ENCODE measurements at places on chromosomes 2 and 18. TPM values are rescaled to one million over a fixed set of nuclear protein-coding genes. Genes with fewer than 3 reads are reported as not detected.

DNA sequence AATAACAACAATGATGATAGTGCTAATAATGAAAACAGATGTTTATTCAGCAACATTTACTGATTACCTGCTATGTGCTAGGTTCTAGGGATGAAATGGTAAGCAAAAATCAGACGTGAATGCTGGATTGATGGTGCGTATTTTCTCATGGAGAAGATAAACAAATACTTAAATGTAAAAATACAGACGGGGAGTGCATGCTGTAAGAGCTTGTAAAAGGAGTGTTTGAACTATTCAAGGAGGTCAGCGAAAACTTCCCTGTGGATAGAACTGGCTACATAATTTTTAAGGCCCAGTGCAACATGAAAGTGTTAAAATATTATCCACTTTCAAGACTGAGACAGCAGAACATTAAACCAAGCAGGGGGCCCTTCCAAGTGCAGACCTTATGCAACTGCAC lies 22.1 kb downstream of the MTX2 start:
- H3K27ac ChIP-seq: peak overlapping the region; percentile 7
- H3K27me3 ChIP-seq: no peaks in the 10 kb centered on the region
- H3K4me3 ChIP-seq: no peak overlapping the region
- H3K4me1 ChIP-seq: peaks cover 34% of the 10 kb centered on the region
- no peak for DNase-seq

- H3K4me1 ChIP-seq: no peaks in the 10 kb centered on the region
- H3K4me3 ChIP-seq: no peak overlapping the region
- no peak overlapping the region for H3K27ac ChIP-seq
- H3K36me3 ChIP-seq: no peaks in the 10 kb centered on the region
- no peak for DNase-seq
- no peaks in the 10 kb centered on the region for H3K27me3 ChIP-seq
Measured at GRCh38 chr2:140804700-140805260, 1326.0 kb downstream of the LRP1B start.

GRCh38 chr2:241315879-241316631 lies at the start of gene SEPTIN2:
Gene SEPTIN2 (plus strand): TSS chr2:241315925. CDS start chr2:241324233, 8,308 bp downstream.
- no peaks in the 10 kb centered on the region for H3K27me3 ChIP-seq
- peaks cover 37% of the 10 kb centered on the region for H3K36me3 ChIP-seq
- peak; percentile 84 for DNase-seq
- H3K4me1 ChIP-seq: peaks cover 71% of the 10 kb centered on the region

DNA sequence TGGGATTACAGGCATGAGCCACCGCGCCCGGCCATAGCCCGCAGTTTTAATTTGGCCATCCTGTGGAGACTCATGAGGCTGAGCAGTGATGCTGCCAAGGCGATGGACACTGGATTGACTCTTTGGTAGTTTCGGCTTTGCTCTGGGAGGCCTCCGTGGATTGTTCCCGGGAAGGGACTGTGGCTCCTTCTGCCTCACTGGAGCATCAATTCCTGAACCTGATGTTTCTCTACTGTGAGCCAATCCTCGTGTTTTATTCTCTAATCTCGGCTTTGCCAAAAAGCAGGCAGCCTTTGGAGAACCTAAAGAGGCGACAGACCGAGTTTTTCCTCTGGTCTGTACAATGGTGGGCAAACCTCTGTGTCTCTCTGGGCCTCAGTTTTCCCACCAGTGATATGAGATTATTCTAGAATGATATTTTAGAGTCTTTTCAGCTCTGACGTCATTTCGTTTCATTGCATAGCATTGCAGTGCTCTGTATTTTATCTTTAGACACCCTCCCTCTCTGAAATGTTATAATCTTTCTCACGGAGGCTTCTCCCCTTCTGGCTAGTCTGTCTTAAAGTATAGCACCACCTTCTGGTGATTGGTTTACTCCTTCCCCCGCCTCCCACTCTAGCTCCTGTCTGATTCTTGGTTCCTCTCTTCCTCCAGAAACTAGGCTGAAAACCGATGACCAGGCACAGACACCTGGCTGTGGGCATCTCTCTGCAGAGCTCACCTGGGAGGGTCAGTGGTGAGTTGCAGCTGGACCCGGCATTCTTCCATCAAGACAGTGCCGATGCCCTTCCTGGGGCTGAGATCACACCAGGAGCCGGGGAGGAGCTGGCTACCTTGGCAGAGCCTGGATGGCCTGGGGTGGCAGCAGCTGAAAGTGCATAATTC lies 341.3 kb downstream of the MYCN start:
- peak; percentile 16 for DNase-seq
- no peaks in the 10 kb centered on the region for H3K27me3 ChIP-seq
- H3K36me3 ChIP-seq: no peaks in the 10 kb centered on the region

GRCh38 chr2:182166406-182166805 lies 180.8 kb downstream of the PPP1R1C start:
- H3K4me1 ChIP-seq: no peaks in the 10 kb centered on the region
- H3K27me3 ChIP-seq: peaks cover 4% of the 10 kb centered on the region
- H3K36me3 ChIP-seq: no peaks in the 10 kb centered on the region
- no peak for DNase-seq

GRCh38 chr2:186044761-186045160 lies 306.2 kb downstream of the FSIP2 start:
- no peak for DNase-seq
- no peak overlapping the region for H3K4me3 ChIP-seq

DNA sequence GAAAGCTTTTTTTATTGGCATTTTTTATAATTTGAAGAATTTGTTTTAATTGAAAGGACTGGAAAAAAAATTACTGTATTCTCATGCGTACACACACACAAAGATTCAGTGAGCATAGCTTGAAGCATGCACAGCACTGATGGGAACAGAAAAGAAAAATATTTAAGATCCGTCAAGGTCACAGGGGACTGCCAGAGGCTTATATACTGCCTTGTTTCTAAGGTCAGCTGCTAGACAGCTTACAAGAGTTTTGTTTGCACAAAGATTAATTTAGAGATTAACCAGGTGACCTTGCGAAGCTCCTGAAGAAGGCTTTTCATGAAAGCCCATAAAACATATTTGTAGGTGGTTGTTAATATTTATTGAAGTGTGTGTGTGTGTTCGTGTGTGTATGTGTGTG lies 396.3 kb downstream of the TRIB2 start:
- no peaks in the 10 kb centered on the region for H3K36me3 ChIP-seq
- H3K27me3 ChIP-seq: peaks cover 26% of the 10 kb centered on the region
- H3K4me3 ChIP-seq: no peak overlapping the region
- no peak overlapping the region for H3K27ac ChIP-seq
- DNase-seq: no peak
- H3K4me1 ChIP-seq: no peaks in the 10 kb centered on the region

GRCh38 chr18:56451188-56451587 lies 187.2 kb downstream of the TXNL1 start:
- no peaks in the 10 kb centered on the region for H3K4me1 ChIP-seq
- no peak for DNase-seq
- H3K4me3 ChIP-seq: no peak overlapping the region
- H3K27me3 ChIP-seq: peaks cover 2% of the 10 kb centered on the region
- H3K36me3 ChIP-seq: no peaks in the 10 kb centered on the region

DNA sequence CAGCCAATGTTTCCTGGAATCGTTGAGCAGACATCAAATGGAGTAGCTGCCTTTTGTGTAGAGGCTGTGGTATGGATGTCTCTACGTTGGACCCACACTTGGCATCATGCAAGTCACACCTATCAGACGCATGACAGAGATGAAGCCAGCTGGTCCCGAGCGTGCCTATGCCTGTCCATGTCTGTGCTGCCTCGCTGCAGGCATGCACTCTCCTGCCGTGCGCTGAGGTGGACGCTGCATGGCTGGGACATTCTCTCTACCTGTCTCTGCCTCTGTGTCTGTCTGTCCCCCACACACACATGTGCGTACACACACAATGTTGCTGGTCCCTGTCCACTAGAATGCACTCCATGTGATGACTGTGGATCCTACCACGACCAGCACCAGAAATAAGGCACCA lies 514.2 kb upstream of the MYT1L start:
- DNase-seq: no peak
- H3K36me3 ChIP-seq: no peaks in the 10 kb centered on the region
- H3K27me3 ChIP-seq: no peaks in the 10 kb centered on the region
- H3K4me3 ChIP-seq: no peak overlapping the region
- H3K4me1 ChIP-seq: no peaks in the 10 kb centered on the region

DNA sequence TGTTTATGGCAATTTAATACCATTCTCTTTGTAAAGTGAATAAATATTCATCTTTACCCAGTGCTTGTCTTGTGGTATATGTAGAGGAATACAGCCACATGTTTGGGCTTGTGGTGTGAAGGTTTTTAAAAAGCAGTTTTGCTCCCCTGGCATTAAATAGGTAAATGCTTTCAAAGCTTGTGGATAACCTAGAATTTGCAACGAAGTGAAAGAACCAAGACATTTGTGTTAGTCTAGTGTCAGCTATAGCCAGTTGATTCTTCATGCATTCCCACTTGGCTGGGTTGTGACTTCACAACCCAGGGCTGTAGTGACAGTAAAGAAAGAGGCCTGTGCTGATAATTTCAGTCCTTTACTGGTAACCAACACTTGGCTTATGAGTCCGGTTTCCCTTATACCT lies 32.9 kb upstream of the TOGARAM2 start:
- DNase-seq: no peak
- H3K27ac ChIP-seq: no peak overlapping the region
- no peak overlapping the region for H3K4me3 ChIP-seq
- no peaks in the 10 kb centered on the region for H3K27me3 ChIP-seq

- H3K27ac ChIP-seq: no peak overlapping the region
- H3K27me3 ChIP-seq: no peaks in the 10 kb centered on the region
- DNase-seq: no peak
- no peak overlapping the region for H3K4me3 ChIP-seq
- no peaks in the 10 kb centered on the region for H3K4me1 ChIP-seq
Measured at GRCh38 chr2:148992448-148992847, 46.1 kb upstream of the LYPD6B start.

DNA sequence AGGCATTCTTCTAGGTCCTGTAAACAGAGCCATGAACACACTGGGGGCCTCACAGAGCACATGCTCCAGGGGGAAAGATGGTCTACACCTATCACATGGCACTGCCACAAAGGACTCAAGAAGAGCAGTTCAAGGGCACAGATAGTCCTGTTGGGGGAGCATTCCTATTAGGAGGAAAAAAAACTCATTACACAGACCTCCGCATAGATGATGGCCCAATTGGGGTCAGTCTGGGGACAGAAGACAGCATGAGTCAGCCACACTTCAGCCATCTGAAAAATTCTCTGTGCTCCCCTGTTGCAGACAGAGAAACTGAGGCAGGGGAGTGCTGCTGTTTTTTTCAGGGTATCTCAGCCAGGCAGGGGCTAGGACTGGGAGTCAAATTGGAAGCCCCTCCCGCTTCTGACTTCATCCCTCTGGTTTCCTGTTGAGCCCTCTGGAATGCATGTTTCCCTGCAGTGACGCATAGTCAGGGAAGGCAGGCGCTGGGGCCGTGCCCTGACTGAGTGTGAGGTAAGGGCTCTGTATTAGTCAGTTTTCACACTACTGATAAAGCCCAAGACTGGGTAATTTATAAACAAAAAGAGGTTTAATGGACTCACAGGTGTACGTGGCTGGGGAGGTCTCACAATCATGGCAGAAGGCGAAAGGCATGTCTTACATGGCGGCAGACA lies 67.9 kb downstream of the RHOB start:
- no peak overlapping the region for H3K27ac ChIP-seq
- no peak for DNase-seq
- no peaks in the 10 kb centered on the region for H3K27me3 ChIP-seq
- H3K4me1 ChIP-seq: no peaks in the 10 kb centered on the region
- H3K36me3 ChIP-seq: no peaks in the 10 kb centered on the region

DNA sequence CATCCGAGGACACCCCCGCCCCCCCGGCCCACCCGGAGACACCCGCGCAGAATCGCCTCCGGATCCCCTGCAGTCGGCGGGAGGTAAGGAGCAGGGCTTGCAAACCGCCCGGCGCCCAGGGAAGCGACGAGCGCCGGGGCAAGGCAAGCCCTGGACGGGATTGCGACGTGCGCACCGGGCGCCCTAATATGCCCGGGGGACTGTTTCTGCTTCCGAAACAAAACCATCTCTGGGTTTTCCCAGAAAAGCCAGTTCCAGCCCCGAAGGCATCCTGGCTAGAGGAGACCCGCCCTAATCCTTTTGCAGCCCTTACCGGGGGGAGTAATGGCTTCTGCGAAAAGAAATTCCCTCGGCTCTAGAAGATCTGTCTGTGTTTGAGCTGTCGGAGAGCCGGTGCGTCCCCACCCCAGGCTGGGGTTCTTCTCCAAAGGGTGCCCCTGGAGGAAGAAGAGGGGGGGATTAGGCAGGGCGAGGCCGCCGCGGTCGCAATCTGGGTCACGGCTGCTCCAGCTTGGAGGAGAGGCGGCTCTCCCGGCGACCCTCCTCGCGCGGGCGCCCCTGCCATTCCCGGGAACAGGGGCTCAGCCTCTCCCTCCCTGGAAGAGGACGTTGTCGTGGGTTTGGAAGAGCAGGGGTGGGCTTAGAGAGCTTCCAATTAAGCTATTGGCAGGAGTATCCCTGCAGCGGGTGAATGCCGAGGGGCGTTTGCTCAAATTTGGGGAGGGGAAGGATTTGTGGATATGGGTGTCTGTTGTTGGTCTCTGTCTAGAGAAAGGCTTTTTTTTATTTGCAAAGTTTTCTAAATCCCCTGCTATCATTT lies 521 bp downstream of the MYCN start:
- no peaks in the 10 kb centered on the region for H3K36me3 ChIP-seq
- peak overlapping the region; percentile 52 for H3K4me3 ChIP-seq
- H3K27ac ChIP-seq: no peak overlapping the region

DNA sequence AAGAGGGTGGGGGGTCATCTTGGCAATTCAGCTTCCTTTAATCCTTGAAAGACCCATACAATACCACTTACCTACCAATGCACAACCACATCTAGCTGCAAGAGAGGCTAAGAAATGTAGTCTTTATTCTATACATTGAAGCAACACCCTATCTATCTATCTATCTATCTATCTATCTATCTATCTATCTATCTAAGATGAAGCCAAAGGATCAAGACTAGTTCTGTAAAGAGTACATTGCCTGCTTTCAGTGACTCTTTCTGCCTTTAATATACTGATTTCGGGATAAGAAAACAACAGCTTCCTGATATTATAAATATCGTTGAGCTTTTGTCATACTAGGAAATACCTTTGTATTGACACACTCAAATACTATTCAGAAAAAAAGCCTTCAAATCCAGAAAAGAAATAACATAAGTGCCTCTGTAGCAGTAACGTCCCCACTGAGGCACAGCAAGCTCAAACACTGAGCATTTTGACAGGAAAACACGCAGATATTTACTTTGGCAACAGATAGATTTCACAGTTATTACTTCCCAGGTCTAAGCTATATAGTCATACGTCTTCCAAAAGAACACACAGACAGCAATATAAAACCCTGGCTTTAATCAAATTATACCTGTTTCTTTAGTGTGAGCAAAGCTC lies 139.4 kb upstream of the SERTAD2 start:
- H3K4me3 ChIP-seq: no peak overlapping the region
- no peak overlapping the region for H3K27ac ChIP-seq
- no peaks in the 10 kb centered on the region for H3K4me1 ChIP-seq
- peaks cover 2% of the 10 kb centered on the region for H3K27me3 ChIP-seq

GRCh38 chr2:237351046-237351445 lies 62.9 kb downstream of the COL6A3 start:
- H3K4me3 ChIP-seq: no peak overlapping the region
- no peaks in the 10 kb centered on the region for H3K4me1 ChIP-seq
- H3K27me3 ChIP-seq: no peaks in the 10 kb centered on the region
- no peaks in the 10 kb centered on the region for H3K36me3 ChIP-seq
- H3K27ac ChIP-seq: no peak overlapping the region

The DOK6 gene
- total RNA-seq: not detected

The EMILIN2 gene
- total RNA-seq: 12.0 TPM

The TXNDC2 gene
- not detected for total RNA-seq

The LHCGR gene
- not detected for total RNA-seq

The CD8A gene
- total RNA-seq: 1.6 TPM

The DCC gene
- total RNA-seq: not detected

The PKDCC gene
- total RNA-seq: not detected

The DIPK1C gene
- not detected for total RNA-seq

The IL37 gene
- not detected for total RNA-seq

All from activated CD4-positive, alpha-beta T cell treated with anti-CD3 and anti-CD28 coated beads for 36 hours (primary cell).